Stimulated activated naive B cell treated with anti-CD40 and anti-IgM and Interleukin-4, amounts not matched to agents 10 μg/mL and 1 μg/mL and 100 μg/mL, for 72 hours (primary cell): ENCODE measurements at places on chromosomes 1 and 21.

DNA sequence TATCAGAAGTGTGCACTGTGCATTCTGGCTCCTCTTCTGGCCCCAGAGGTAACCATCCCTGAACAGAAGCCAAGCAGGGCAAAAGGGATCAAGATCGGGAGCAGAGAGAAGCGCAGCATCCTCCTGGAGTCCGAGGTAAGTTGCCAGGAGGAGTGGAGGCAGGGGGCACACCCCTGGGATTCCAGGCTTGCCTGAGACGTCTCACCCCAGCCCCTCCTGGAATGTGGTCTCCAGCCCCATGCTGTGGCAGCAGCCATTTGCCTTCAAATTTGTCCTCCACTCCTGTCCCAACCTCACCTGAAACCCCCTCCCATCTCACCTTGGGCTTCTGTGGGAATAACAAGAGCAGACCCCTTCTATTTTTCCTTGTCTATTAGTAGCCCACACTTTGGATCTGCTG lies 10.1 kb downstream of the LRRC71 start:
- DNase-seq, result no peak

GRCh38 chr21:45290948-45291612 lies 3.4 kb upstream of the POFUT2 start:
- DNase-seq, result no peak

DNA sequence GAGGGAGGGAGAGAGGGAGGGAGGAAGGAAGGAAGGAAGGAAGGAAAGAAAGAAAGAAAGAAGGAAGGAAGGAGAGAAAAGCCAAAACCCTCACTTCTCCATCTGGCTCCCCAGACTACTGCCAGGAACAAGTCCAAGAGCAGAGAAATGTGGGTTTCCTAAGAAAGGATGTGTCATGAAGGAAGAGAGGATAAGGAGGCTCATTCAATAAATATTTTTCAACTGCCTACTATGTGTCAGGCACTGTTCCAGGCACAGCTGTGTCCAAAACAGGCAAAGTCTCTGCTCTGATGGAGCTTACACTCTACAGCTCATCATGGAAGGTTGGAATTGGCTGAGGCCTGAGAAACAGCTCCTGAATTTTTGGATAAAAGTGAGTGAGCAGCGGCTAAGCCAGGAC lies 42.6 kb upstream of the ATP2B4 start:
- DNase-seq, result no peak

GRCh38 chr1:214516434-214517326 lies 34.7 kb downstream of the PTPN14 start:
- DNase-seq, result no peak

DNA sequence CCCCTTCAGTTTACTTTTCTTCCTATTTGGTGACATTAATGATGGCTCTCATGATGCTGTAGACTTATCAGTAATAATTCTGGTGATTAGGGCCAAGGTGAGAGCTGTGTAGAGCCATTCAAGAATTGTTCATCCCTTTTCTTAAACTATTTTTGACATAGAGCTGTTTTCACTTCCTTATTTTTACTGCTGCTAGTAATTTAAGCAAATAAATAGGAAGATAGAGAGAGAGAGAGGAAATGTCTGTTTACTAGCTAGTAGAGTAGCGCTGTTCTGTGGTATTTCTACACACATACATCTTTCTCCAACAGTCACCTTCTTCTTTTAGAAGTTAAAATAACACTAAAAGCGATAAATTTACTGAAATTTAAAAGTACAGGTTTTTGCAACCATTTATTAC lies 678.0 kb upstream of the ZP4 start:
- no peak for DNase-seq

DNA sequence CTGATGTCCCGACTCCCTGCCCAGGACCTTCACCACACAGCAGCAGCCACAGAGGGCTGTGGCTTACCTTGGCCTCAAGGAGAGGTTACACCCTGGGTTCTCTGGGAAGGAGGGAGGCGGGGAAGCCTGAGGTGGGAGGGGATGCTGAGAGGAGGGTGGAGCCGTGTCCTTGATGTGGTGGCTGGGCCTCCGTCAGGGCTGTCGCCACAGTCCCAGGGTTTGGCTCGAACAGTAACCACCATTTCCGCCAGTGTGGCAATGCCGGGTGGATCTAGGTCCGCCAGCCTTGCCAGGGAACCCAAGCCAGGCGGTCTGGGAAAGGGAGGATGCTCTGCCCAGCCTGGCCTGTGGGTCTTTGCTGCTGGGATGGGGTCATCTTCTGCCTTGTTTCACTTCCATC lies 18.4 kb upstream of the CDCA8 start:
- DNase-seq, result no peak

DNA sequence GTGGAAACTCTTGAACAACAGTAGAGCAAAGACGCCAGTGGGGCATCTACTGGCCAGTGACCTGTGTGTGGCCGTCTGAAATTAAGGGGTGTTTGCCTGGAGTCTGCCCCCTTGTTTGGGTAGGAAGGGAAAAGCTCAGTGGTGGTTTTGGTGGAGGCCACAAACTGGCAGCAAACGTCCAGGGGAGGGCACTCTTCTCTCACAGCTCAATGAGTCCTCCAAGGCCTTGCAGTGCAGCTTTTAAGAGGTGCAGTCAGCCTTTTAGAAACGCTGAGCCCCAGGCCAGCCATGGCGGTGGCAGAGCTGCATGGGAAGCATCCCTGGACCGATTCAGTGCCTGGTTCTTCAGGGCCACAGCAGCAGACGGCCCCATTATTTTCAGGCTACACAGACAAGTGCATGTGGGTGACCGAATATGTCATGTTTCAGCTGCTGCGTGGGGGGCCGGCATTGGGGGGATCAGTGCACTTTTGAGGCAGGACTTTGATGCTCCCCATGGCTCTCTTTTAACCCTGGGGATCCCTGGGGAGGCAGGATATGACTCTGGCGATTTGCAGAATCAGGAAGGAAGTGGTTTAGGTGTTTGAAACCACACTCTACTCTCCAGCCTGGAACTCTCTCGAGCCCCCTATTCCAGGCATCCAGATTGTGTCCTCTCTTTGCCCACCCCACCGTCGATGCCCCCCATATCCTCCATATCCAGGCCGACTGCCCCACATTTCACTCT lies 414.0 kb downstream of the PRDM2 start:
- peak; percentile 3 for DNase-seq

DNA sequence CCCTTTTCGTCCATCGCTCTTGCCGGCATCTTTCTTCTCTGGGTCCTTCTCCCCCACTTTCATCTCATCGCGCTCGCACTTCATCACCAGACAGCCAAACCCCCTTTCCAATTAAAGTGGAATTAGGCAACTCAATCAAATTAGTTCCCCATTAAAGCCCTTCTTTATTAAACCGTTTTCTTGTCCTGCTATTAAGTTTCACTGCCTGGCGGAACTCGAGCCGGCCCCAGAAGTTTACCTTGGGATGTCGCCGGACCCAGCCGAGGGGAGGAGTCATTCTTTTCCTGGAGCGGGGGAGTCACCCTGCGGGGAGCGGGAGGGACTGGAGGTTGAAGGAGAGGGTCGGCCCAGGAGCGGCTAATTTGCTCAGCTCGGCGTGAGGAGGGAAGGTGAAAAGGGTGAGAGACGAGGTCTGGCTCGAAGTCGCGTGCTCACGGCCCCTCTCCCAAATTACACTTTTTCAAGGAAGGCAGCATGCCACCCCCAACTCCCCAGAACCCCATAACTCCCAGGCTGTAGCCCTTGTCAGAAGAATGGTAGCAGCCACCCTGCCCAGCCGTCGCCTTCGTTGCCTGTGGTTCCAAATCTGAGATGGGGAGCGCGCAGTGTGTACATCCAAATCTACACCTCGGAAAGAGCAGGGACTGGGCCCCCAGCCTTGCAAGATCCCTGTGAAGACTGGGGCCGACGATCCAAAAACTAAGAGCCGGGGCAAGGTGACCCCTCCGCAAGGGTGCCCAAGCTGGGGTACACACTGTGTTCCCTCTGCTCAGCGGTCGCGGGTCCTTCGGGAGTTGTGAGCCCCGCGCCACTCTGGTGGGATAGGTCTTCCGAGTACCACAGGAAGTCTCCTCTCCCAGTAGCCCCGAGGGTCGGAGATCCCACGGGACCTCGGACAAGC lies 6.4 kb downstream of the DMRTA2 start:
- DNase-seq, result no peak

DNA sequence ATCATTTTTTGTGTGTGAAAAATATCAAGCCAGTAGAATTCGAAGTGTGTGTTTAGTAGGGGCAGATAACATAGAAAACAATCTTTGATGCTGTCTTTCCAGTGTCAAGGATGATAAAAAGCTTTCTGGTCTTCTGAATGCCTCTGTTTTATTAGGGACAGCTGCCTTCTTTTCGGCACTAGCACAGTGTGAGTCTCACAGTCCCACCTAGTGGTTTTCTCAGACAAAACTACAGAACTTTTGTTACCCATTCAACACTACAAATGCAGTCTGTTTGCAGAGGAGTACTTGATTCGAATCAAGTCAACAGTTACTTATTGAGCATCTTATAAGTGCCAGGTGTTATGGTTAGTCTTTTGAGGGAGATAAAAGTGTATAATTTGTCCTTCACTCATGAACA lies 30.6 kb upstream of the MCOLN3 start:
- DNase-seq, result no peak

- DNase-seq, result no peak
Measured at GRCh38 chr1:11841245-11842153, 6.1 kb downstream of the NPPA start.

- DNase-seq, result no peak
Measured at GRCh38 chr1:28606771-28607170, 14.7 kb downstream of the RAB42 start.

GRCh38 chr1:192477630-192478029 lies 97.9 kb upstream of the RGS1 start:
- DNase-seq, result no peak

GRCh38 chr1:98044766-98045165 lies 123.9 kb upstream of the DPYD start:
- DNase-seq, result no peak

GRCh38 chr1:95183952-95184351 lies 50.1 kb upstream of the RWDD3 start:
- DNase-seq, result no peak

GRCh38 chr1:224430511-224431113 lies 4.0 kb downstream of the WDR26 start:
- DNase-seq, result no peak

GRCh38 chr1:20409012-20409411 lies 77.0 kb downstream of the CAMK2N1 start:
- DNase-seq, result no peak

DNA sequence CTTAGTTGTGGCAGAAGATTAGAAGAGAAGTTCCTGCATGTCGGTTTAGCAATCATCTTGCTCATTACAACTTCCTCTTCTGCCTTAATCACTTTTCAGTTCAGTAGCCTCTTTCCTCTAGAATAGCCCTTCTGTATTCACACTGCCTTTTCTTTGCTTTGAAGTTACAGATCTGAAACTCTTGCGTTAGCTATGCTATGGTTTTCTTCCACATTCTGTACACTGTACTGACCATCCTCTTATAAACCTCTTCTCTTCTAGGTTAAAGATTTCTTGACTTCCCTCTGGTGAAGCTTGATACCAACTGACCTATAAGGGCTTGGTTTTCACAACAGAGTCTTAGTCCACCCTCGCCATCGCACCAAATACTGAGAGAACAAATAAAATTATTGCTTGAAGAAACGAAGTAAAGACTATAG lies 35.0 kb downstream of the C21orf91 start:
- DNase-seq, result no peak

- DNase-seq, result no peak
Measured at GRCh38 chr1:14782741-14783591, 184.5 kb downstream of the KAZN start.
